Stimulated activated CD4-positive, alpha-beta T cell treated with anti-CD3 and anti-CD28 coated beads, Interleukin-15, amount 100 ng/mL, for 48 hours (primary cell): ENCODE measurements at places on chromosomes 13 and 19.

GRCh38 chr13:59094181-59094580 is 1069.5 kb downstream of the DIAPH3 start:
- no peak for DNase-seq

- no peak for DNase-seq
Observed at GRCh38 chr13:99862244-99862643, 109.3 kb downstream of the ZIC5 start.

- DNase-seq, result no peak
Observed at GRCh38 chr13:30808600-30808999, 73.3 kb downstream of the ALOX5AP start.

GRCh38 chr19:43596842-43597461 is 557 bp downstream of the ZNF576 start:
- DNase-seq, result no peak

GRCh38 chr13:38496917-38497316 is 147.3 kb downstream of the UFM1 start:
- DNase-seq, result no peak

DNA sequence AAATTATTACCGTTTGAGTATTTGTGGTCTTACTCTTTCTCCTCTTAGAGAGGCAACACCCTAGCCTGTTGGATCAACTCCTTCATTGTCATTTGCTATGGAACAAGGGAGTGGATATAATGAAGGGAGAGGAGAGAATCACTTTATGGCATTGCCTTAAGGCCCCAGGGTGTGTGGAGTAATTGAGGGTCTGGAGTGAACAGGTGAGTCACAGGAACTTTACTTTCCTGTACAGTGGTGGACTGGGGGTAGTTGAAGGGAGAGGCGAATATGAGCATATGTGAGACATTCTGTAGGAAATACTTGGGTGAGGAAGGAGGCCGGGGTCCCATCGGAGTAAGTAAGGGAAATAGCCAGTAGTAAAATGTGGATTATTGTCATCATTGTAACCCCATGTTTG is 17.0 kb downstream of the DGKH start:
- no peak for DNase-seq

DNA sequence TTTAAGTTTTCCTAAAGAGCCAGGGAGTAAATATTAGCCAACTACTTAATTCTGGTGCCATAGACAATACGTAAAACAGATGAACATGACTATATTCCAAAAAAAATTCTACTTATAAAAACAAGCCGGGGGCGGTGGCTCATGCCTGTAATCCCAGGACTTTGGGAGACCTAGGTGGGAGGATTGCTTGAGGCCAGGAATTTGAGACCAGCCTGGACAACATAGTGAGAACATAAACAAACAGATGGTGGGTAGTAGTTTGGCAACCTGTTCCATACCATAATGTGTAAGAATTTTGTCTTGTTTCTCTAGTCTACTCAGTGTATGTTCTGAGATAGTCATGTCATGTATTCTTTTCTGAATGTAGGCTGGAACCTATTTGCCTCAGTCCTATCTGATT is 25.4 kb downstream of the ITM2B start:
- no peak for DNase-seq

DNA sequence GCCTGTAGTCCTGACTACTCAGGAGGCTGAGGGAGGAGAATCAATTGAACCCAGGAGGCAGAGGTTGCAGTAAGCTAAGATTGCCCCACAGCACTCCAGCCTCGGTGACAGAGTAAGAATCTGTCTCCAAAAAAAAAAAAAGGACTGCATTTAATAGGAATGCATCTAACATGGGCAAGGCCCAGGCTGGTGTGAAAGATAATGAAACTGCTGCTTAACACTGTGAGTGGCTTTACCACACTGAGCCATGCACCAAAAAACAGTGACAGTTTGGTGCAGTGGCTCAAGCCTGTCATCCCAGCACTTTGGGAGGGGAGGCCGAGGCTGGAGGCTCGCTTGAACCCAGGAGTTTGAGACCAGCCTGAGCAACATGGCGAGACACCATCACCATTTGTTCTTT is 8.6 kb downstream of the GTF2F1 start:
- DNase-seq, result no peak

GRCh38 chr13:31629085-31629780 is 110.1 kb upstream of the RXFP2 start:
- no peak for DNase-seq

- no peak for DNase-seq
Observed at GRCh38 chr19:30778961-30779715, 407.0 kb downstream of the ZNF536 start.

DNA sequence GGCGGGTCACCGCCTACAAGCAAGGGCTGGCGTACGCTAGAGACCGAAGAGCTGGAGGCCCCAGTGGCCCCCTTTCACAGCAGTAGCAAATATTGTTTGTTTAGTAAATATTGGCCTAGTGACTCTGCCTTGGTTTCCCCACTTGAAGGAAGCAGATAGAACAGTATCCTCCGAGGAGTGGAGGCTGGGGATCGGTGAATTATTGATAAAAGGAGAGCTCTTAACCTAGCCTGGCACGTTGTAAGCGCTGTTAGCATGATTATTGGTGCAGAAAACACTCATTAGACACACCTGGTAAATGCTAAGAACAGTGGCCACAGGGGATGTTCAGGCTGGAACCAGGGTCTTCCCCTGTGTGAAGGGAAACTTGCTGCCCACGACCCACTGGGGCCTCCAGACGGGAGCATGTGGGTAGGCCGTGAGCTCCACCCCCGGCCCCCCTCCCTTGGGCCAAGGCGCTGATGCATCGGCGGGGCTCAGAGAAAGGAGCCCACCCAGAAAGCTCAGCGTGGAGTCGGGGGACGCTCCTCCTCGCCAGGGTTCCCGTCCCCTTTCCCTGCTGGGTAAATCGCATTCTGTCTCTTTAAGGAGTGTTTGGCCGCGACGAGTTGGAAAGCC is 2.3 kb downstream of the IER2 start:
- DNase-seq, result no peak

DNA sequence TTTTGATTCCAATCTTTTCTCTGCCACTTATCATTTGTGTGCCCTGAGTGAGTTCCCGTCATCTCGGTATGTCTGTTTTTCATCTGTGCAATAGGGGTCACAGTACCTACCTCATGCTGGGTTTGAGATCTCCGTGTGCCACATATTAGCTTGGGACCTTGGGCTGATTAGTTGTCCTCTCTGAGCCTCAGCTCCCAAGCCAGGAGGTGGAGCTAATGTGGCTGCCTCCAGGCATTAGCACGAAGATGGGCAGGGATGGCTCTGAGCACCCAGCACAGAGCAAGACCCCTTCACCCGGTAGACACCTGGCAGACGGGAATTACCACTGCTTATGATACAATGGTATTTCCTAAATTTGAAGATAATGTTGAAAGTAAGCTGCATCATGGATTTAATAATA is 35.8 kb upstream of the XPO4 start:
- DNase-seq, result no peak

GRCh38 chr19:1450735-1451731 is 1.1 kb downstream of the APC2 start:
- no peak for DNase-seq
